Activated T-cell treated with anti-CD3 and anti-CD28 coated beads for 48 hours (primary cell): ENCODE measurements at places on chromosomes 1 and 21.

GRCh38 chr1:207020065-207020708 lies 12.4 kb downstream of the C1orf116 start:
- DNase-seq, result no peak

DNA sequence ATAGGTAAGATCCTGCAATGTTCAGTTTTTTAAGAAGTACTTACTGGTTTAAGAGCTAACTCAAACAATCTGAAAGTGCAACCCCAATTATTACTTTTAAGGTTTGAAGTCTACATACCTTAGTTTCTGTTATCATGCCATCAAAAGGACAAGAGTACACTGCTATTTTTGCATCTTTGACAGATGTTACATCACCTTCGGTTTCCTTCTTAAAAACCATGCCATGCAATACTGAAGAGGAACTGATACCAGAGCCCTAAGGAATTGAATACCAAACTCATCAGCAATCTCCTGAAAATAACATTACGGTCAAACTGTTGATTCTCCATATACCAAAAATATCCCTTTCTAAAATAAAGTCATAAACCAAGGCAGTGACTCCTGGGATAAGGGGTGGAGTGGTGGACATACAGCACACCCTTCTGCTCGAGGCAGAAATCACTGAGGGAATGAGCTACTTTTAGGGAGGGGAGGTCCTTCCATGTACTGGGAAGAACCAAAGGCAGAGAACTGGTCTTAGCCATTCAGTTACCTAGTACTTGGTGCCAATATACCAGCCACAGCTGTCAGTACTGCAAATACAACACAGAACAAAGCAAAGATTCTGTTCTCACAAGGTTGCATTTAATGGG lies 8.5 kb downstream of the CCT8 start:
- DNase-seq, result no peak

DNA sequence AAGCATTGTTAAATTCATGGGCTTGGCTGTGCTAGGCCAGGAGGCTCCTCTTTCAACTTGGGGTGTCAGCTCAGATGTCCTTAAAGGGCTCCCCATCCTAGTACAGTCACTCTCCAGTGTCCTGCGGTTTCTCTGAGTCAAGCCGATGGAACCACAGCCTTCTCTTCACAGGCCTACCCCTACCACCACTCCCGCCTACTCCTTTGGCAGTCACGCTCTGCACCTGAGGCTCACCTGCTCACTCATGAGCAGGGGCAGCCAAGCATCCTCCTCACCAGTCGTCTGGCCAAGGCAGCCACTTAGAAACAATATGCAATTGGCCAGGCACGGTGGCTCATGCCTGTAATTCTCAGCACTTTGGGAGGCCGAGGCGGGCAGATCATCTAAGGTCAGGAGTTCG lies 3.6 kb downstream of the ACOT7 start:
- no peak for DNase-seq

- DNase-seq, result no peak
Observed at GRCh38 chr1:178266619-178267066, 172.7 kb downstream of the RASAL2 start.

DNA sequence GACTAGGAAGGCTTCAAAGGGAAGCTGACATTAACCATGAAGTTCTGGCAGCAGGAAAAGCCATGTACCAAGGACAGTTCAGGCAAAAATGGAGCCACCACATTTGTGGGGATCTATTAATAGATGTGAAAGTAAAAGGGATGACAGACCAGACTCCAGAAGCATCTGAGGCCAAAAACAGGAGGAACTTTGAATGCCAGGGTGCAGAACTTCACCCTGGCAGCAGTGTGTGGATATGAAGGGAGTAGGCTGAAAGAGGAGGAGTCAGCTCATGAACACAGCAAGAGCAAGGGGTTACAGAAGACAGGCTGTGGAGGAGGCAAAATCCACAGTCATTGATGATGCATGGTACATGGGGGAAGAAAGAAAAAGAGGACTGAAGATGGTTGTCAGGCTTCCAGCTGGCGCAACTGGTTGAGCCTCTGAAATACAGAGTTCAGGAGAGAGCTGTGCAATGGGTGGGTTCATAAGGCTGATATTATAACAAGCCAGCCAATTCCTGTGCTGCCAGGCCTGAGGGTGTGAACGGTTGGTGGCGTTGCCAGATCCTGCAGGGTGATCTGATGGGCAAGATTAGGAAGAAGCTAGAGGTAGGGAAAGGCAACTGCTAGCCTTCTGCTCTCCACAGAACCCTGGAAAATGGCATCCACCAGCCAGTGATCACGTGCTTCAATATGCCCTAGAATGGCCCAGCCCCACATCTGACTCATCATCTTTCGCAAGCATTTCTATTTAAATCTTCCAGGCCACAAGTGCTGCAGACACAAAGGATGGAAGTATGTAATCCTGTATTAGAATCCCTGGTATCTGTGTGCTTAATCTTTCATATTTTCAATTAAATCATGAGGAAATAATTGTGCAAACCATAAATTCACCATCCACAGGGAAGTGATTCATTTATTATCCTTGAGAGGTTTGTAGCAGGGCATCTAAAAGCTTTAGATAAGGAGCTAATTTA lies 81.9 kb downstream of the SLC25A24 start:
- no peak for DNase-seq

DNA sequence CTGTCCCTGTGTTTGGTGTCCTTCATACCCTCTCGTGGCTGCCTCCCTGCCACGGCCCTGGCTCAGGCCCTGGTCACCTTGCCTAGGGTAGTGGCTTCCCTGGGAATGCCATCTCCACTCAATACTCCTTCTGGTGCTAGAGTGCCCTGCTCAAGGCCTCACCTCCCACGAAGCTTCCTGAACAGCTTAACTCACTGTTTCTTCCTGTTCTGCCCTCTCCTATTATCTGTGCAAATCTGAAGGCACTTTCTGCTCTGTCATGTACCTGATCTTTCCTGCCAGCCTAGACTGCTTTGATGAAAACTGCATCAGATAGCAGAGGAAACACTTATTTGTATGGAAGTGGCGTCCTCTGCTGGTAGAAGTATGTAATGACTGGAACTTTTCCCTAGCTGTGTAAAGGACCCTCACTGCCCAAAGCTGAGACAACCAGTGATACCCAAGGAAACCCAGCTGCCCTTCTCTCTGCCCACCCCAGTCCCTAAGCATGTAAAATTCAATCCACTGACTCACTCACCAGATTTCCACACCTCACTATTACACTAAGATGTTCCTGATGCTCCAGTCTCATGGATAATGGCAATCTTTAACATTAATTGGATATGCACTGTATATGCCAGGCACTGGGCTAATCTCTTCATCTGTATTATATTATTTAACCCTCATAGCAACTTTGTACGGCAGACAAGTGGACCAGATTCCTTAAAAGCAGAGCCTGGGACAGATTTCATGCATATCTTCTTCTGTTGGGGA lies 36.2 kb upstream of the BTG2 start:
- no peak for DNase-seq

DNA sequence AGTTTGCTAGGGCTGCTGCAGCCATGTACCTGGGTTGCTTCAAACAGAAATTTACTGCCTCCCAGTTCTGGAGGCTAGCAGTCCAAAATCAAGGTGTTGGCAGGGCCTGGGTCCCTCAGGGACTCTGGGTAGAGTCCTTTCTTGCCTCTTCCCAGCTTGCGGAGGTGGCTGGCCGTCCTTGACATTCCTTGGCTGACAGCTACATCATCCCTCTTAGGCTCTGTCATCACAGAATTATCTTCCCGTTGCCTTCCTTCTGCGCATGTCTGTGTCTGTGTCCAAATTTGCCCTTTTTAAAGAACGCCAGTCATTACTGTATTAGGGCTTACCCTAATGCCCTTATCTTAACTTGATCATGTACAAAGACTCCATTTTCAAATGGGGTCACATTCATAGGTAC lies 37.6 kb upstream of the PGBD5 start:
- DNase-seq, result no peak

DNA sequence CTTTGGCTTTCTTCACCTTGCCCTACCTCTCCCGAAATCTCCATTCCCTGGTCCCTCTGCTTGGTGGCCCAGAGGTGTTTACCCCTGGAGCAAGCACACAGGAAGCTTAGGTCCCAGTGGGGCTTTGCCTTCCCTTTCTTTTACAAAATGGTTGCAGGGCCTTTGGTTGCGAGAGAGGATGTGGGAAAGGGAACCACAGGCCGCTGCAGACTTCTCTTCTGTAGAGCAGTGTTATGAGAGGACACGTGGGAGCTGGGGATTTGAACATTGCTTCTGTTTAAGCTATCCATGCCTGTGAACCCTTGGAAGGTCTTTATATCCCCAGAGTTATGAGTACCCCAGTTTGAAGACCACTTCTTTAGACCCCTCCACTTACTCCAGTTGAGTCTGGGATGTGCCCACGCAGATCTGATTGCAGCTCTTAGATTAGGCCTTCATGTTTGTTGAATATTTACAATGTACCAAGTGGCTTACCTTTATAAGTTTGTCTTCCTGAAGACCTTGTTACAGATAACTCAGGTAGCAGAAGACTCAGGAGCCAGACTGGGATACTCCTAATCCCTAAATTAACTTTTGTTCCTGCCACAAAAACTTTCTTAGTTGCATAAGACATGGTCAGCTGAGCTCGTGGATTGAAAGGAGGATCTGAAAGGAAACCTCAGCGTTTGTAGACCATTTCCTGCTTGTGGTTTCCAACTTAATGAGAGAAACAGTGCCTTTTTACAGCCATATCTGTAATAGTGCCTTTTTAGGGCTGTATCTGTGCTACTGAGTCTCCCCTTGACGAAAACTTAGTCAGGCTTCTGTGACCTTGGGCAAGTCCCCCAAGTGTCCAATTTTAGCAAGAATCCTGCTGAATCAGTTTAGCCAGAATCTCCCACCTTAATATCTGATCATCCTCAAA lies 21.9 kb upstream of the IVNS1ABP start:
- no peak for DNase-seq

- DNase-seq, result no peak
Observed at GRCh38 chr1:226360106-226360746, 47.7 kb downstream of the PARP1 start.

DNA sequence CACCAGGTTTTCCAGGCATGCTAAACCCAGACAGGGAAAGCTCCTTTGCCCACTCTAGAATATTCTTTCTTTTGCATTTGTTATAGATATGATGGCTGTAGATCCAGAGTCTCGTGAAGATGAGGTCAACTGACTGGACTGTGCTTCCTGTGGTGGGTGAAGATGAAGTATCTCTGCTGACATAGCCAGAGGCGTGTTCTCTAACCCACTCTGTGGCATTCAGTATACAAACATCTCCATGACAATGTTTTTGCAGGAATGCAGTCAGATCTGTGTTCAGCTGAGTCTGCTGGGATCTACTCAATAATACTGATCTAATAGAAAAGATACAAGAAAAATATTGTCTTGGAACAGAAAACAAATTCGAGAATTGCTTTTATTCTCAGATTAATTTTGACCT lies 11.3 kb downstream of the RWDD2B start:
- DNase-seq, result no peak

DNA sequence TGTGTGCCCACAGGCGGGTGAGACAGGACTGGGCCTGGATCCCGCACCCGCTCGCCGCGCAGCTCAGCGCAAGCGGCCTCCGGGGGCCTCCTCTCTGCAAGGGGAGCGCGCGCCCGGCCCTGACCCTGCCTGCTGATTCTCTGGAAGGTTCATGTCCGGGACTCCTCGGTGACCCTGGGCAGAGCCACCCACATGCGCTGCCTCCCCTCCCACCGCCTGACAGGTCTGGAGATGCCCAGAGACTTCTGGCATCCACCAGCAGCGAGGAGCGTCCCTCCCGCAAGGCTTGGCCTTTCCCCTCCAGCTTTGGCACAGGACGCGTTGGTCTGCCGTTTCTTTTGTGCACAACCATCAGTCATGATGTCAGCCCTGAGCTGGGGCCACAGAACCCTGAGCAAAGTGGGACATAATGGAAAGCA lies 42.0 kb upstream of the COL6A2 start:
- DNase-seq, result no peak

- no peak for DNase-seq
Observed at GRCh38 chr1:23953020-23953419, 6.6 kb upstream of the PNRC2 start.

GRCh38 chr1:26730695-26731094 lies 34.9 kb downstream of the ARID1A start:
- no peak for DNase-seq

DNA sequence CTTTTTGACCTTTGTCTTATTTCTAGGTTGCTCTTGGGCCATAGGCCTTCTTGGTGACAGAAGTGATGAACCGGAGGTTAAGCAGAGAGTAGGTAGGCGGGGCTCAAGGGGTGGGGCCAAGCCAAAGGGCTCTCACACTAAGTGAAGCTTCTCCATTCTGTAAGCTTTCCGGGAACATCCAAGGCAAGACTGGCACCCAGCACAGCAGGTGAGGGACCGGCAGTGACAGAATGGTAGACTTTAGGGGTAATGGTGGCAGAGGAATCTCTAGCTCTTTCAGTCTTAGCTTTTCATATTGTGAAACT lies at the start of gene TNFAIP8L2:
TSS of gene TNFAIP8L2 (plus strand) at position 135 of the 305 bp plus-strand sequence. CDS start 2,049 bp downstream, outside the sequence.
- DNase-seq, result peak; percentile 72

- DNase-seq, result no peak
Observed at GRCh38 chr21:33668180-33668579, 25.9 kb downstream of the ITSN1 start.

GRCh38 chr1:94798054-94798453 lies 22.1 kb upstream of the SLC44A3 start:
- no peak for DNase-seq

DNA sequence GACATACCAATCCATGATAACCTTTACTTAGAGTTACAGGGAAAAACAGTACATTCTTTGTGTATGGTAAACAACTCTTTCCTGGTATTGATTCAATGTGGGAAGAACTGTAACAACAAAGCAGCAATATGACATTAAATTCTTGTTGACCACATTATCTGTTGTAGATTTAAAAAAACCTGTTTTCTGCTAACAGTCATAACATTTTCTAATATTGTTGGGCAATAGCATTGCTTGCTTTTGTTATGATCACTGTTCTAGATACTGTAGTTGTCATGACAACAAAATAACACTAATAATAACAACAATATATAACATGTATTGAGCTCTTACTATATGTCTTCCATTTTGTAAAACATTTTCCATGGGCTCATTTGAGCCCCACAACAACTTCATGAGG lies 54.2 kb downstream of the PDE4B start:
- DNase-seq, result no peak

DNA sequence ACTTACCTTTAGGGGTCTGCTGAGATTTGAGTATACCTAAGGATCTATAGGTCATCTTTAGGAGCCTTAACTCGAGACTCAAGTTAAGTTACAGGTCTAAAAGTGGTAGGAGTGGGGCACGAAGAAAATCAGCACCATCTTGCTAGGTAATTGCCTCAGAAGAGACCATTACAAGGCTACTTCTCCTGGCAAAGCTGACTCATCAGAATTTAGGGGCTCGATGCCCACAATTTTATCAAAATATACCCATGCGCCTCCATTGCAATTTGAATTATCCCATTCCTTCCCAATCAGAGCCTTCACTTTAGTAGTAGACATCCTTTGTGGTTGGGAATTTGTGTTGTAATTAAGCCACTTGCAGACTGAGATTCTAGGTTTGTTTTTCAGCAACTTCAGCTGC lies 1994.3 kb downstream of the MRPL39 start:
- no peak for DNase-seq

DNA sequence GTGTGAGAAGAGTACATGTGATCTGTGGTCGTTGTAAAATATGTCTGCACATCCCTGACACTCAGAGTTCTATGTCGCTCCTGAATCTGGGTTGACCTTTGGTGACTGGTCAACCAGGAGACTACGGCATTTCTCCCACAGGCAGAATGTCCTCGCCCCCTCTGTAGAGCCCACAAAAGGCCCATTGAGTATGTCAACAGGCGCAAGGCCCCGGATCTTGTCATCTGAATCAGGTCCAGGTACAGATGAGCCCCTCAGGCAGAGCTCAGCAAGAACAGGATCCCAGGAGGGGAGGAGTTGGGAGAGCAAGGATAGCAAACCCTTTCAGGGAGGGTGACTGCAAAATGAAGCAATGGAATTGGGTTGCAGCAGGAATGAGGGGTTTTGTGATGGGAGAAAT lies 126.5 kb downstream of the MATN1 start:
- DNase-seq, result no peak

GRCh38 chr1:20248971-20249612 lies 41.6 kb upstream of the VWA5B1 start:
- DNase-seq, result peak; percentile 14
